CD4-positive, alpha-beta T cell treated with Interleukin-2 at 100 ng/mL for 4 hours (primary cell): ENCODE measurements at places on chromosomes 1 and 21.

DNA sequence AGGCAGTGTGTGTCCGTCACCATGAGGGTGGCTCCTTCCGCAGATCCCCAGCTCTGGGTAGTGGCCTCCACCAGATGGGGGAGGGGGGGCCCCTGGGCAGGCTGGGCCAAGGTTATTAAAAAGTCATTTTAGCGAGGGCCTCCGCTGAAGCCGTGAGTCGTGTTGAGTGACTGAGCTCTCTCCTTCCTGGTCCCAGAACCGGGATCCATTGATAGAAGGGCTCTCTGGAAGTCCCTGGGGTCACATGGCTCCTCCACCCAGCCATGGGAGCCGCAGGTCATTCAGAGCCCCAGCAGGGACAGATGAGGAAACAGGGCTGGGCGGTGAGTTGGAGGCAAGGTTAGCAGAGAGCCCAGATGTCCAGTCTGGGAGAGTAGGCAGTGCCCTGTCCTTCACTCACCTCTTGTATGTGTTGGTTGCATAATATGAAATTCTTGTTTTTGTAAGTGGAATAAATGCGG, 12.9 kb downstream of the MIIP start:
- no peak for DNase-seq

DNA sequence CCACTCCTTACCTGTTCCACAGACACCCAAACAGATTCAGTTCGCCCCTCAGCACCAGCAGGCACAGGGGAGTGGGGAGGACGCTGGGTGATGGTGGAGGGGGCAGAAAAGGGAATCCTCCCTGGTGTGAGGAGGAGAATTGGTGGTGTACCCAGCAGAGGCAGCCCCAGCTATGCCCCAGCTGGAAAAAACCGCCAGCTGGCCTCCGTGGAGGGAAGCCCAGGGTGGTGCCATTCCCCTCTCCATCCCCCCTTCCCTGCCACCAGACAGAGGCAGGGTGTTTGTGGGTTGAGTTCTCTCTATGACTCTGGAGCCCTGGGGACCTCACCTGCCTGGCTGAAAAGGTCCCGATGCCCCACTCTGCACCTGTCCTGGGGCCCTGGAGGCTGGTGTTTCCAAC, 27.9 kb downstream of the OPTC start:
- no peak for DNase-seq

DNA sequence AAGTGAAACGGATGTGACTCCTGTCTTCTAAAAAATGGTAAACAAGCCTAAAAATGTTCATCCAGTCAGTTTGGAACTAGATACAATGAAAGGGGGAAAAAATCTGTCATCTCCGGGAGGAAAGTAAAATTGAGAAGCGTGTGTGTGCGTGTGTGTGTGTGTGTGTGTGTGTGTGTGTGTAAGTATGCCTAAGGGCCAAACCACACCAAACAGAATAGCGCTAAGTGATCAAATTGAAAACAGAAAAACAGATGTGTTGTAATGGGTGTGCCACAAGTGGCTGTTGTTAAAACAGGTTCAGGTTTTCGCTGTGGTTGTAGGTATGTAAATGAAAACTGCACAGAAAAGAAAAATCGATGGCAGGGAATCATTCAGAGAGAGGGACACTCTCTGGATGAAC, 106.7 kb downstream of the RNF220 start:
- DNase-seq, result no peak

DNA sequence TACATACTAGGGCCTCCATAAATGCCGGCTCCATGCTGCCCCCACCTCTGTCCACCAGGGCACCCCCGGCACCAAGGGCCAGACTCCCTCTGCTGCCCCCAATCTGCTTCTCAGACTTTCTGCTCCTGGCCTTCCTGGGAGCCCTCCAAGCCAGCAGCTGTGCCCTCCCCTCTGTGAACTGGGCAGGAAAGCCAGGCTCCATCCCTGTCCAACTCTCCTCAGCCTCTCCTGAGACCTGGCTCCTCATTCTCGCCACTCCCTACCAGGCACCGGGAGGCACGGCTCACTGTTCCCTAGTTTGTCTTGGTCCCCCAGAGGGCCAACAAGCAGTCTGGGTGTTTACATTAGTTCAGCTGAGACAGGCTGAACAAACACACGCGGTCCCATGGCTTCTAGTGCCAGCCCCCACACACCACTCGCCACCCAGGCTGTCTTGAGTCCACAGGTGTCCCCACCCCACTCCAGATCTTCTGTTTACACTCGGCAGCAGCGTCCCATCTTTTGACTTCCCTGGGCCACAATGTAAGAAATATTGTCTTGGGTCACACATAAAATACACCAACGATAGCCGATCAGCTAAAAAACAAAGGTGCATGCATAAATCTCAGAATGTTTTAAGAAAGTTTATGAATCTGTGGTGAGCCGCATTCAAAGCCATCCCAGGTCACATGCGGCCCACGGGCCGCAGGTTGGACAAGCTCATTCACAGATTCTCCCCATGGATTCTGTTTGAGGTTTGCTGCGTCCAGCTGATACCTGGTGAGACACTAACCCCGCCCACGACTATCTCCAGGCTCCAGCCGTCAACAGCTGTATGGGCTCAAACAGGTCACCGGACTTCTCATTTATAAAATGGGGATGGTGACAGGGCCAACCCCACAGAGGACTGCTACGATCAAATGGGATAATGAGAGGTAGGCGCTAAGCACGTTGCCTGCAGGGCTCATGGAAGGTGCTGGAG, 29.5 kb upstream of the ECE1 start:
- no peak for DNase-seq

DNA sequence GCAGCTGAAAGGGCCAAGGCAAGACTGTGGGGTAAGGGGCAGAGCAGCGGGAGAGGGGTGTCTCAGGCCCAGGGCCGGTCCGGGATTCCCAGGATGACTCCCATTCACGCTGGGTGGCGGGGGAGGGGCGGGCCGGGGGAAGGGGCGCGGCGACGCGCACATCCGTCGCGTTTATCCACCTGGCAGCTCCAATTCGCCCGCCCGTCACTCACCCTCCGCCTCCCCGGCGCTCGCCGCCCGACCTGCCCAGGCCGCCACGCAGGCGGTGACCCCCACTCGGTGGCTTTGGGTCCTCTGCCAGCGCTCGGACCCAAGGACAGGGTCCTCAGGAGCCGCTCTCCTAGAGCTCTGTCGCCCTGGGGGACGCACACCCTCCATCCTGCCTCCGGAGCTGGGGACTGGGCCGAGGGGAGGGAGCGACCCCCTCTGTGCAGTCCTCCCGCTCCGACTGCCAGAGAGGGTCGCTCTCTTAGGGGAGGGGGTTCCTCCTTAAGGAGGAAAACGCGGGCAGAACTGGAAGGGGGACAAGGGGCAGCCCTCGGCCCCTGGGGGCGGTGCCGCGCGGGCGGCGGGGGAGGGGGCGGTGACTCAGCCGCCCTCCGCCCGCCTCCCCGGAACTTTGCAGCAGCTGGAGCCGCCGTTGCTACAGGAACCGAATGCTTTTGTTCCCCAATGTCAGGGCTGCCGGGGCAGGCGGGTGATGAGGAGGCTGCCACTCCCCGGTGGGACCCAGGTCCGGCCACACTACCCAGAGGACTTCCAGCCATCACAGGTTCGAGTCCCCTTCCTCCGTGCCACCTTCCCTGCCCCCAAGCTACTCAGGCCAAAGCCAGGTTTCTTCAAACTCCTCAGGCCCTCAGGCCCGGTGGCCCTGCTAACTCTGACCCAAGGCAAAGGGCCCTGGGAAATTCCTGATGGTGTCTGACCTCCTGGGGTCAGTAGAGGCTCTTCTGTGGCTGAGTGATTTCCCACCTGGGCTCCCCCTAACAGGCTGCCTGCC, 3.4 kb downstream of the ADGRB2 start:
- peak; percentile 78 for DNase-seq

DNA sequence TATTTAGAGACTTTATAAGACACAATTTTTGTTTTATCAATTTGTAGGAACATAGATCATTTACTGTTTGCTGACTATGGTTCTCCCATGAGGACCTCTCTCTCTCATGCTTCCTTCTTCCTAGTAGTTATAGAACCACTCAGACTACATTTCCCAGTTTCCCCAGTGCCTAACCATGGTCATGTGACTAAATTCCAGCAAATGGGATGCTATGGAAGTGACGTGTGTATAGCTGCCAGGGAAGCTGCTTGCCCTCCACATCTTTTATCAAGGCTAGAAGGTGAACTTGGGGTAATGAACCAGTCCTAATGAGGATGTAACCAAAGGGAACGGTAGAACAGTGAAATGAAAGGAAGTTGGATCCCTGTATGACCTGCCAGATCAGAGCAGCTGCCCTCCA, 184.0 kb downstream of the MIS18A start:
- no peak for DNase-seq

- DNase-seq, result no peak
These were observed 836 bp upstream of the PRCC start for GRCh38 chr1:156766298-156767100.
